Non-pigmented ciliary epithelial cell (primary cell): ENCODE measurements at places on chromosomes 3 and 15.

GRCh38 chr3:127368186-127369032, 80.6 kb upstream of the PRR20G start:
- DNase-seq, result no peak

DNA sequence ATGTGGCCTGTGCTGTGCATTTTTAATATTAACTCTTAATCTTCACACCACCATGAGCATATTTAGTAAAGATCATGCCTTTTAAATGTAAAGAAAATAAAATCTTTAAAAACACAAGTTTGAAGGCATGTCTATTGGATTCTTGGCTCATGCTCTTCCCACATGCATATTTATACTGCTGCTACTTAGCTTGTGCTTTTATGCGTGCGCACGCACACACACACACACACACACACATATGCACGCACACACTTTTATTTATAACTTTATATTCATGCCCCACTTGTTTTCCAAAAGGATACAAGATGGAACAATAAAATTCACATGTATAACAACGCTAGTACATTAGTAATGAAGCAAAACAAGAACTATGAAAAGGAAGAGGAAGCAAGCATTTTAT, 36.1 kb upstream of the ZPLD1 start:
- no peak for DNase-seq

- DNase-seq, result peak; percentile 98
These were observed 23.2 kb downstream of the SHC4 start for GRCh38 chr15:48940508-48940907.

DNA sequence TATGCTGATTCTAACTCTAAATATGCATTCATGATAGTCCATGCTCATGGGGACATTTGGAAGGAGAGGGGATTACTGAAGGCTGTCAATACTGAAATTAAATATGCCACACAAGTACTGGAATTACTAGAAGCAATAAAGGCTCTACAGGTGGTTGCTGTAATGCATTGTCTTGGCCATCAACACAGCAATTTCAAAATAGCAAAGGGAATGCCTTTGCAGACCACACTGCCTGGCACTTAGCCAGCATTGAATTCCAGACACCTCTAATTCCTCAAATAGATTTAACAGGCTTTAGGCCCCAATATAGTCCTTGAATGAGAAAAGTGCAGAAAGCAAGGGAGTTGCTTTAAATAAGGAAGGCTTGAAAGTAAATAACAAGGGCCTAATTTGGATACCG, 115.8 kb upstream of the PLCL2 start:
- peak; percentile 6 for DNase-seq

DNA sequence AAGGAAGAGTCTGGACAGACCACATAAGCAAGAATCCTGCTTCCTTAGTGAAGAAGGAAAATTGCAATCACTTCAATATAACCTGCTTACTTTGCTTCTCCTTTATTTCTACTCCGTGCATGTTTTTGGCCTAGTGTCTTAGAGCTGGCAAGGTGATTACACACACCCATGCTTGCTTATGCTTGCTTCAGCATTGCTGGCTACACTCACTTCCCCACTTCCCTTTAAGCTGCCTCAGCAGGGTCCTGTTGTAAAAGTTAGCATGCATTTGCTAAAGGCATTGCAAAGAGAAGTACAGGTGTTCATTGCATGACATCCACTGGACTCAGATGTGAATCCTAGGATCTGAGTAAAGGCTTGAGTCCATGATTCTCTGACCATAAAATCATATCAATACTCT, 47.5 kb upstream of the STT3B start:
- DNase-seq, result no peak

DNA sequence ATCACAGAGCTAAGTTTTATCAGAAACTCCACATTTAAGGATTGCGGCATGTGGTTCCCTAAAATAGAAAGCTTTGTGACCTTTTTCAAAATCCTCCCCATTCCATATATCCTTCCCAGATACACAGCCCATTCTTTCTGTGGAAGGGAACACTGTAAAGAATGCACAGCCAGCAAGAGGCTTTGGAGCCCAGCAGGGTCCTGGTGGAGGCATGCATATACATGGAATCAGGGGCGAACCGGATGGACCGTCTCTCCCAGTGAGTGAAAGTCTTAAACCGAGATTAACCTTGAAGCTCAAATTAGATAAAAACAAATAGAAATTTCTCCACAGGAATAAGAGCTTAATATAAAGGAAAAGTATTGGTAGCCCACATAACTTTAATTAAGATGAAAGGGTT, 436.2 kb upstream of the MDFIC2 start:
- DNase-seq, result no peak

GRCh38 chr15:53963801-53964200, 14.4 kb upstream of the UNC13C start:
- no peak for DNase-seq

DNA sequence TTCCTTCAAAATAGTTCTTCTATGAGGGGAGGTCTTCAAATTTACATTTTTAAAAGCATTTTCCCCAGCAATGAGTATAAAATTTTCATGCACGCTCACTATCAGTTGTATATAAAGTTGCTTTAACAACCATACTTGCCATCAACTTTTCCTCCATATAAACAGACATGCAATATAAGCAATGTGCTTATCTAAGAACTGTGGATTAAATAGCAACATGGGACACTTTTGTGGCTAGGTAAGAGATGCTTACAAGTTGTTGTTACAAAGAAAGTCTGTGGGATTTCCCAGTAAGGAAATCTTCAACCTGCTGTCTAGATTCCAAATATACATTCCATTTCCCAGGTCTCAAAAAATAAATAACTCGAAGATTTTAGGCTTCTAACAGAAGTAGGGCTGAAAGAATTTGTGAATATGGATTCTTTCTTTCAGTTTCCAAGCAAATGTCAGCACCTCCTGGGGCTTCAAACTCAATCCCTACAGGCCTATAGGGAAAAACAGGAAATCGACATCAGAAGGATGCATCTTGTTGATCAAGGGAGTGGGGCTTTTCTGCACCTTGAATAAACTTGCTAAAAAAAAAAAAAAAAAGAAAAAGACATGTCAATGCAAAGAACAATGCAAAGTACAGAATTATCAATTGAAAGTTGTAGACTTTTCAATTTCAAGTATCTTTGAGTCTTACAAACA, 16.1 kb downstream of the TNIK start:
- no peak for DNase-seq
